ENCODE measurements at places on chromosomes 6 and 20. TPM values are rescaled to one million over a fixed set of nuclear protein-coding genes. Genes with fewer than 3 reads are reported as not detected.
A peak's percentile ranks its signal among the peaks of the same experiment; 100 is the strongest.

The TSHZ2 gene
- 8.5 TPM for total RNA-seq

The DDX43 gene
- total RNA-seq = not detected

- no peak for DNase-seq
- H3K4me3 ChIP-seq = no peak overlapping the region
- H3K27ac ChIP-seq = no peak overlapping the region
- H3K4me1 ChIP-seq = peaks cover 19% of the 10 kb centered on the region
- H3K36me3 ChIP-seq = peaks cover 2% of the 10 kb centered on the region
- peaks cover 76% of the 10 kb centered on the region for H3K27me3 ChIP-seq
Measured at GRCh38 chr6:7974938-7975763, 64.6 kb upstream of the TXNDC5 start.

DNA sequence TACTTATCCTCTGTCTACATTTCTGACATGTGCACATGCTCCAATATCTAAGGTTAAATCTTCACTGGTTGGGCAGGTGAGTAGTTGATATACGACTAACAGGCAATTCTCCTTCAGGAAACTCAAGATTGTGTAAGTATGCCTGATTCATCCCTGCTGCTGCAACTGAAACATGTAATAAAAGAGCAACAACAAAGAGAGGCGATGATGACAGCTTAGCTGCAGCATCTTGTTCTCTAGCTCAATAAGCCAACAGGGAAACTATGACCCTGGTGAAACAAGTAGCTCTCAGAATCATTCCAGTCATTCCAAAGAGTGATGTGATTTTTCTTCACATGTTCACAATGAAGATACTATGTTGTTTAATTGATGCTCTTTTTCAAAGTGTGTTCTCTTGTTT lies 74.4 kb downstream of the ELOVL4 start:
- no peak for DNase-seq
- no peak overlapping the region for H3K27ac ChIP-seq
- no peaks in the 10 kb centered on the region for H3K27me3 ChIP-seq
- no peak overlapping the region for H3K4me3 ChIP-seq
- peaks cover 33% of the 10 kb centered on the region for H3K4me1 ChIP-seq
- H3K36me3 ChIP-seq = no peaks in the 10 kb centered on the region

DNA sequence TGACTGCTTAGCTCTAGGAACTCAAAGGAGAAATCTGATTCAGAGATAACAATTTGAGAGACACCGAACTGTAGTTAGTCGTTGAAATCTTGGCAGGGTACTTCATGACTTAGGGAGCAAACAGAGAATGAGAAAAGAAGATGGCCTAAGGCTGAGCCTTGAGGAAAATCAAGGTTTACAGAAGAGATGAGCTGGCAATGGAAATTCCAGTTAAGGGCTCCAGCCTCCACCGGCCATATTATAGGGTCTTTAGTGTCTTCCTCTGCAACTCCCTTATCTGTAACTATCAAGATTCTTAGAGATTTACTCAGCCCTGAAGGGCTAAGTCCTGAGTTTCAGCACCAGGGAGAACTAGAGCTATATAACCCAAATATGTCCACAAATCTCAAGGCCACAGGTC lies 26.6 kb downstream of the KCNK17 start:
- DNase-seq = no peak
- H3K36me3 ChIP-seq = no peaks in the 10 kb centered on the region
- H3K4me3 ChIP-seq = no peak overlapping the region
- peaks cover 7% of the 10 kb centered on the region for H3K4me1 ChIP-seq

GRCh38 chr20:32752458-32753250 lies 9.4 kb upstream of the COMMD7 start:
- DNase-seq = no peak
- H3K27ac ChIP-seq = no peak overlapping the region
- H3K36me3 ChIP-seq = no peaks in the 10 kb centered on the region

GRCh38 chr6:16510245-16510644 lies 251.0 kb downstream of the ATXN1 start:
- no peak for DNase-seq
- no peaks in the 10 kb centered on the region for H3K36me3 ChIP-seq
- H3K4me1 ChIP-seq = peaks cover 6% of the 10 kb centered on the region
- H3K4me3 ChIP-seq = no peak overlapping the region
- no peak overlapping the region for H3K27ac ChIP-seq
- H3K27me3 ChIP-seq = peaks cover 3% of the 10 kb centered on the region

DNA sequence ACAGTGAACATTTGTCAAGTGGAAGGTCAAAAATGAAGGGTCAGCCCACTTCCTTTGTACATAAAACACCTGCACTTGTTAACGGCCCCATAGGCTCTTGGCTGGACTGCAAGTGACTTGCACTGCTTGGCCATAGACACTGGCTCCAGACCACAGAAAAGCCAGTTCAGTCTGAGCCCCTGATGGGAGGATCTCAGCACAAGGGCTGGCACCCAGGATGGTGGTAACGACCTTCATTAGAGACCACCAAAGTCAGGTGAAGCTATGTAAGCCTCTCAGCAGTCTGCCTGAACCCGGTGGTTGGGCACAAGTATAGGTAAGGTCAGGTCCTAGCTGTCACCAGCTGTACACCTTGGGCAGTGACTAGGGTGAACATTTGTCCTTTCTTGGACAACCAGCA lies 16.1 kb downstream of the PLAGL2 start:
- DNase-seq = no peak
- peaks cover 14% of the 10 kb centered on the region for H3K36me3 ChIP-seq
- peaks cover 32% of the 10 kb centered on the region for H3K4me1 ChIP-seq

DNA sequence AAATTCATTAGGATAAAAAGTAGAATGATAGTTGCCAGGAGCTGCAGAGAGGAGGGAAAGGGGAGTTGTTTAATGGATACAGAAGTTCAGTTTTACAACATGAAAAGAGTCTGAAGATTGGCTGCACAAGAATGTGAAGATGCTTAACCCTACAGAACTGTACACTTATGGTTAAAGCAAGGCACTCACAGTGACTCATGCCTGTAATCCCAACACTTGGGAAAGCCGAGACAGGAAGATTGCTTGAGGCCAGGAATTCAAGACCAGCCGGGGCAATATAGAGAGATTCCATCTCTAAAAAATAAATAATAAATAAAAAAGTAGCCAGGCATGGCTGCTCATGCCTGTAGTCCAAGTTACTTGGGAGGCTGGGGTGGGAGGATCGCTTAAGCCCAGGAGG lies 174.0 kb downstream of the TASP1 start:
- no peaks in the 10 kb centered on the region for H3K27me3 ChIP-seq
- H3K36me3 ChIP-seq = peaks cover 5% of the 10 kb centered on the region
- H3K27ac ChIP-seq = no peak overlapping the region
- no peaks in the 10 kb centered on the region for H3K4me1 ChIP-seq
- no peak for DNase-seq

DNA sequence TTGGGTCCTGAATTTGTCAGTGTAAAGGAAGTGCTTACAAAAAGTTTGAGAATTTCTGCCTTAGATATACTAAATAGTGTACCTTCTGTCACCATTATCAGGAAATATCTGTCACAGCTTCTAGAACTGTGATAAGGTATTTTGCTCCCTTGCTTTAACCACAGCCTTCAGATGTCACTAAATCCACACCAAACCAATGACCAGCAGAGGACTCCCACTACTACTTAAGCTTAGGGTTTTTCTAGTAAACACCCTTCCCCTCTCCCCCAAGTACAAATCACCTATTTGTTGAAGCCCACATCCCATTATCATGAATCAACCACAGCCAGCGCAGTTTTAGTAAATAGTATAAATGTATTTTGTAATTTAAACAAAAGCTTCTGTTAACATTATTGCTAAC lies 8.6 kb upstream of the JPH2 start:
- peaks cover 6% of the 10 kb centered on the region for H3K36me3 ChIP-seq
- DNase-seq = no peak
- no peaks in the 10 kb centered on the region for H3K27me3 ChIP-seq
- no peak overlapping the region for H3K4me3 ChIP-seq

- no peak for DNase-seq
- peaks cover 10% of the 10 kb centered on the region for H3K4me1 ChIP-seq
- no peak overlapping the region for H3K4me3 ChIP-seq
- no peaks in the 10 kb centered on the region for H3K36me3 ChIP-seq
- H3K27me3 ChIP-seq = no peaks in the 10 kb centered on the region
Measured at GRCh38 chr6:153032255-153032882, 29.9 kb upstream of the MTRF1L start.

GRCh38 chr6:97085772-97086171 lies 161.2 kb downstream of the KLHL32 start:
- H3K27ac ChIP-seq = no peak overlapping the region
- H3K4me1 ChIP-seq = no peaks in the 10 kb centered on the region
- no peak overlapping the region for H3K4me3 ChIP-seq
- no peaks in the 10 kb centered on the region for H3K27me3 ChIP-seq
- no peak for DNase-seq

DNA sequence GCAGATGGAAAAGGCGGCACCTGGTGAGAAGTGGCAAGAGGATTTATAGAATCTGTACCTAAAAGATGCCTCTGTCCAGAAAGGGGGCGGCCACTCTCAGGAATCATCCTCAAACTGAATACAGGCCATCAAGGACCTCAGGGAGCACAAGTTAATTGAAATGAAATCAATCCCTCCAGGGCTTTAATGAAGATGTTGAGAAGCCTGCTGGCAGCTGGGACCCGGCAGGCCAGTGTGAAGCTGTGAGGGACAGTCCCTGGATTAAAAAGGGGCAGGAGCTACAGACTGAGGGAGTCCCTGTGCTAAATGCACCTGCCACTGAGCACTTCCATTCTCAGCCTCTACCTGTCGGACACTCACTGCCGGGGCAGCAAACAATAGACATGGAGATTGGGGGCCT lies 107.7 kb upstream of the GGTLC1 start:
- DNase-seq = no peak
- no peaks in the 10 kb centered on the region for H3K36me3 ChIP-seq
- peak overlapping the region; percentile 74 for H3K27ac ChIP-seq
- peaks cover 19% of the 10 kb centered on the region for H3K4me1 ChIP-seq

DNA sequence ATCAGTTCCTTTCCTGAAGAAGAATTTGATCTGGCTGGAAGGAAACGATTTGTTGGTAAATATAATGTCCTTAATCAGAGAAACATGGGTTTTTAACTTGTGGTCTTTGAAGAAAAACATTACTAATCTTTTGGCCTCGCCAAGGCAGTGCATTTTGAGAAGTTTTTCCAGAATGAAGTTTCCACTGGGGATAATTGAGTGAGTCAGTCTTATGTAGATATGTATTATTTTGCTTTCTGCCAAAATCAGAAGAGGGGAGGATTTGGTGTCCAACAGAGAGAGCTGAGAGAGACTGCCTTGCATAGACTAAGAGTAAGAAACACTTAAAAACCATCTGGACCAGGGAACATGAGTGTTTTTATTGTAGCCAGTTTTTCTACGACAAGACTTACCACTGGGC lies 79.9 kb downstream of the FNDC1 start:
- no peaks in the 10 kb centered on the region for H3K36me3 ChIP-seq
- H3K27ac ChIP-seq = no peak overlapping the region
- no peaks in the 10 kb centered on the region for H3K4me1 ChIP-seq
- H3K4me3 ChIP-seq = no peak overlapping the region
- no peak for DNase-seq
- peaks cover 13% of the 10 kb centered on the region for H3K27me3 ChIP-seq

DNA sequence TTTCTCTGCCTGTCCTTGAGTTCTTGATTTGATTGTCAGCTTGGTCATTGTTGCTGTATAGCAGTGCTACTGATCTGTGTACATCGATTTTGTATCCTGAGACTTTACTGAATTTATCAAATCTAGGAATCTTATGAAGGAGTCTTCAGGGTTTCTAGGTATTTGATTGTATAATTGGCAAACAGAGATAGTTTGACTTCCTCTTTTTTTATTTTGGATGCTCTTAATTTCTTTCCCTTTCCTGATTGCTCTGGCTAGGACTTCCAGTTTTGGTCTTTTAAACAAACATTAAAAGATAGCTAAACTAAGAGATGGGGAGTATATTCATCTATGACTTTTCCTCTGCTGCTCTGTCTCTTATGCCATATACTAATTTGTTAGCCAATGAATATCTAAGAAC lies 62.4 kb downstream of the NCOA7 start:
- H3K36me3 ChIP-seq = peaks cover 6% of the 10 kb centered on the region
- peaks cover 3% of the 10 kb centered on the region for H3K4me1 ChIP-seq
- H3K27me3 ChIP-seq = no peaks in the 10 kb centered on the region
- no peak overlapping the region for H3K4me3 ChIP-seq

DNA sequence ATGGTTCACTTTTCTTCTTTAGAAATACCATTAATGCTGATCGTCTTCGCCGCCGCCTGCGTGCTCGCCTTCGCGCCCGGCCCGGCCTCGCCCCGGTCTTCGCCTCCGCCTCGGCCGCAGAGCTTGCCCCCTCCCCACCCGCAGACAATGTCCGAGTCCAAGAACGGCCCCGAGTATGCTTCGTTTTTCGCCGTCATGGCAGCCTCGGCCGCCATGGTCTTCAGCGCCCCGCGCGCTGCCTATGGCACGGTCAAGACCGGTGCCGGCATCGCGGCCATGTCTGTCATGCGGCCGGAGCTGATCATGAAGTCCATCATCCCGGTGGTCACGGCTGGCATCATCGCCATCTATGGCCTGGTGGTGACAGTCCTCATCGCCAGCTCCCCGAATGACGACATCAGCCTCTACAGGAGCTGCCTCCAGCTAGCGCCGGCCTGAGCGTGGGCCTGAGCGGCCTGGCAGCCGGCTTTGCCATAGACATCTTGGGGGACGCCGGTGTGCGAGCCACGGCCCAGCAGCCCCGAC lies 4.8 kb upstream of the PRPH2 start:
- H3K4me1 ChIP-seq = no peaks in the 10 kb centered on the region
- peaks cover 16% of the 10 kb centered on the region for H3K27me3 ChIP-seq
- no peak for DNase-seq

DNA sequence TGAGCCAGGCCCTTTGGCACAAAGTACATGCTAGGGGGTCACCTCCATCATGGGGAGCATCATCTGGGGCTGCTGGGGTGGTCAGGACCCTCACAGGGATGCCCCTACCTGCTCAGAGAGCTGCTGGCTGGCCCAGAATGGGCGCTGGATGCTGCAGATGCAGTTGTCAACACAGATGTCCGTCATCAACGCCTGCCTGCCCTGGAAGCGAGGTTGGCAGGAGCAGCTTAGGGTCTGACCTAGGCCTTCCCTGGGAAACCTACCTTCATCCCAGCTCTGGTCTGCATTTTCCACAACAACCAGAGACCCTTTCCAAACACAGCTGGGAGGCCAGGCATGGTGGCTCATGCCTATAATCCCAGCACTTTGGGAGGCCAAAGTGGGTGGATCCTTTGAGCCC lies 88.0 kb downstream of the EDN3 start:
- H3K4me1 ChIP-seq = peaks cover 19% of the 10 kb centered on the region
- H3K27ac ChIP-seq = no peak overlapping the region
- H3K27me3 ChIP-seq = peaks cover 8% of the 10 kb centered on the region
- H3K4me3 ChIP-seq = no peak overlapping the region

GRCh38 chr20:48483334-48484066 lies 344.3 kb downstream of the PREX1 start:
- H3K27ac ChIP-seq = no peak overlapping the region
- H3K27me3 ChIP-seq = peaks cover 51% of the 10 kb centered on the region

GRCh38 chr20:9739991-9740390 lies 98.9 kb downstream of the PAK5 start:
- no peak overlapping the region for H3K4me3 ChIP-seq
- no peaks in the 10 kb centered on the region for H3K4me1 ChIP-seq
- H3K36me3 ChIP-seq = no peaks in the 10 kb centered on the region
- H3K27ac ChIP-seq = no peak overlapping the region

All from neural crest cell (in vitro differentiated cells).